H7 (cell line): ENCODE measurements at places on chromosomes 1 and 21. TPM values are rescaled to one million over a fixed set of nuclear protein-coding genes. Genes with fewer than 3 reads are reported as not detected.
A peak's percentile ranks its signal among the peaks of the same experiment; 100 is the strongest.

The ADPRS gene
- total RNA-seq, result 112 and 116 TPM in 2 replicates

The C1orf210 gene
- total RNA-seq, result 1.5 and 2.0 TPM in 2 replicates

The PTPRC gene
- not detected in 2 replicates for total RNA-seq

DNA sequence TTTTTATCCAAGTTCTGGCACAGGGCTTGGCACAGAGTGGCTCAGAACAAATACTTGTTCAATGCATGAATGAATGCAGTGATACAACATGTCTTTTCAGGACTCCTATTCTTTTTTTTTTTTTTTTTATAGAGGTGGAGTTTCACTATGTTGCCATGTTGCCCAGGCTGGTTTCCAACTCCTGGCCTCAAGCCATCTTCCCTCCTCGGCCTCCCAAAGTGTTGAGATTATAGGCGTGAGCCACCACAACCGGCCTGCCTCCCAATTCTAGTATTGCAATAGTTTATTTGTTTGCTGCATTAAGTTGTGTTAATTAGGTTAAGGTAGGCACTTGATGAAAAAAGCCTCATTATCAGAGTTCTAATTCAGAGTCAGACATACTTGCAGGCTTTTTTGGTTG lies 17.9 kb downstream of the UBE4B start:
- DNase-seq, result no peak

DNA sequence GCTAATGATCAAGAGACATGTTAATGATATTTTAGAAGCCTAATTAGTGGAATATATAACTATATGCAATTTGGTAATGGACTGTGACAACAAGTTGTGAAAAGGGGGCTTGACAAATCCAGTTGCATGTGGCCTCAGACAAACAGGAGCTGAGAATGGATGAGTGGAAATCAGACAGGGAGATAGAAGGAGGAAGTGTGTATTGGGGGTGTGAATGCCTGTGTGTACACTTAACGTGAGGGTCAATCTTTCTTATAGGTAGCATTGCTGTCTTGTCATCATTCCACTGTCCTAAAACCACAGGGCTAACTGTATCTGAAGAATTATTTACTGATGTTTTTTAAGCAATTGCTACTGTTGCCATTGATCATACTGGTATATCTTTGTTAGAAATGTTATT lies 64.8 kb downstream of the PBX1 start:
- DNase-seq, result no peak

DNA sequence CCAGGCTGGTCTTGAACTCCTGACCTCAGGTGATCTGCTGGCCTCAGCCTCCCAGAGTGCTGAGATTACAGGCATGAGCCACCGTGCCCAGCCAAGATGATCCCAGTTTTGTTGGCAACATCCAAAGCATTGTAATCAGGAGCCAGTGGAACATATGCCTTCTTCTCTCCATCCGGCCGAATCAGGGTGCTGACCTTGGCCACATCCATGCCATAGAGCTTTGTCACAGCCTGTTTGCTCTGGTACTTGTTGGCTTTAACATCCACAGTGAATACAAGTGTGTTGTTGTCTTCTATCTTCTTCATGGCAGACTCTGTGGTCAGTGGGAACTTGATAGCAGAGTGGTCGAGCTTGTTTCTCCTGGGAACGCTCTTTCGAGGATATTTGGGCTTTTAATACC lies 17.1 kb downstream of the TNFRSF8 start:
- no peak for DNase-seq

GRCh38 chr1:53292690-53293089 lies 35.2 kb downstream of the LRP8 start:
- DNase-seq, result no peak

- no peak for DNase-seq
Observed at GRCh38 chr1:41152622-41153044, 89.5 kb downstream of the SCMH1 start.

- no peak for DNase-seq
Observed at GRCh38 chr1:90273241-90273774, 278.4 kb downstream of the ZNF326 start.

GRCh38 chr1:147611021-147611426 lies 59.3 kb downstream of the ACP6 start:
- no peak for DNase-seq

DNA sequence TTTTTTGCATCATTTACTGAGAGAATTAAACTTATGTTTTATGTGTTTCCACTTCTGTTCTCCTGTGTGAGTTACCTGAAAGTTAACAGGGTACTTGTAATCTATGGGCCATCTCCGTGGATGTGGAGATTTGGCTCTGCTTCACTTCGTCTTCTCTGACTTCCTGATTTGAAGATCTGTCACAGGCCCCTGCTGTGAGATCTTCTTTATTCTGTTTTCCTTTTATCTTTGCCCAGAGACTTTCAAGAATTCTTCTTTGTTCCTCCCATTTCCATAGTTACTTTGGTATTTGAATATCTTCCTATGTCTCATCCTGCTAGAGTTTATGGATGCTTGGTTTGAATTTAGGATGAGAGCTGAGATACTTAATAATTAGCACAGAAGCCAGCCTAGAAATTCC lies 35.4 kb upstream of the PKN2 start:
- DNase-seq, result no peak

DNA sequence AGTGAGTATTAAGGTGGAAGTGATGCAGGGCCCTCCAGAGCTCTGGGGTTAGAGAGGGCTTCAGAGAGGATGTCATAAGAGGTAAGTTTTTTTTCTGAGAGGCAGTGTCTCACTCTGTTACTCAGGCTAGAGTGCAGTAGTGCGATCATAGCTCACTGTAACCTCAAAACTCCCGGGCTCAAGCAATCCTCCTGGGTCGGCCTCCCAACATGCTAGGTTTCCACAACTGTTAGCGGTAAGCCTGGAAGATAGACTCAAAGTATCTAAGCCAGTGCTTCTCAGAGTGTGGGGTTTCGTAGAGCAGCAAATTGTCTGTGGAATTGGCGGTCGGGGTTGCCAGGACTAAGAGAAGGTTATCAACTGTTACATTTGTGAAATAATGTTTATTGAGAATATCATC lies 18.6 kb upstream of the IGSF3 start:
- no peak for DNase-seq

GRCh38 chr1:217432339-217432738 lies 198.6 kb downstream of the GPATCH2 start:
- no peak for DNase-seq

- DNase-seq, result no peak
Observed at GRCh38 chr1:203584035-203584434, 42.6 kb upstream of the ATP2B4 start.

- peak; percentile 76 for DNase-seq
Observed at GRCh38 chr1:36572142-36572715, 89.5 kb upstream of the CSF3R start.
